ENCODE measurements at places on chromosomes 6 and 20.
A peak's percentile ranks its signal among the peaks of the same experiment; 100 is the strongest.

GRCh38 chr20:47351643-47352331 is 4.7 kb downstream of the ZMYND8 start:
- DNase-seq = peak; percentile 58

- DNase-seq = peak; percentile 63
Measured at GRCh38 chr20:21303872-21304586, 898 bp downstream of the XRN2 start.

DNA sequence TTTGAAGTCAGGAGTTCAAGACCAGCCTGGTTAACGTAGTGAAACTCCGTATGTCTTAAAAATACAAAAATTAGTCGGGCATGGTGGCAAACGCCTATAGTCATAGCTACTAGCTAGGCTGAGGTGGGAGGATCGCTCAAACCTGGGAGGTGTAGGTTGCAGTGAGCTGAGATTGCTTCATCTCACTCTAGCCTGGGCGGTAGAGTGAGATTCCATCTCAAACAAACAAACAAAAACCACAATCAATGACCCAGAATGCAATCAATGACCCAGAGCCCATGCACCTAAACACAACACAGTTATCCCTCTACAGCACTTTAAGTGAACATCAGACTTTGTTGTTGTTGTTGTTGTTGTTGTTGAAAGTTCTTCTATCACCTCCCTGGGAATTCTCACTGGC is 77.9 kb downstream of the MYB start:
- no peak for DNase-seq

GRCh38 chr6:114997813-114998292 is 655.0 kb upstream of the HS3ST5 start:
- DNase-seq = peak; percentile 5

DNA sequence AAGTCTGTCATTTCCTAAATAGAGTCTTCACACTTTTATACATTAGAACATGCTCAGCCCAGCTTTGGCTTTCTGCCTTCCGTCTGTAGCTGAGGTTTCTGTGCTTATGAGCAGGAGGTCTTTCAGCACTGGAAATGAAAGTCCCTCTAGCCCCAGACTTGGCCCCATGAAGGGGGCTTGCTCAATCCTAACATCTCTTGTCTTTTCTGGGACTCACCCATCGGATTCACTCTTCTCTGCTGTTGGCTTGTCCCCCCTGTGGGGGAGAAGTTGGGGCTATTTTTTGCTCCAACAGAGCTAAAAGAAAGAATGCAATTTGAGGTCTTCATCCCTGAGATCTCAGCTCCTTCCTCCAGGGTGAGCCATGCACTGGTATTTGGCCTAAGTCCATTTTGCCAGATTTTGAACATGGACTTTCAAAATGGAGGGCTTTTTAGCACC is 177.7 kb downstream of the MRPL14 start:
- no peak for DNase-seq

DNA sequence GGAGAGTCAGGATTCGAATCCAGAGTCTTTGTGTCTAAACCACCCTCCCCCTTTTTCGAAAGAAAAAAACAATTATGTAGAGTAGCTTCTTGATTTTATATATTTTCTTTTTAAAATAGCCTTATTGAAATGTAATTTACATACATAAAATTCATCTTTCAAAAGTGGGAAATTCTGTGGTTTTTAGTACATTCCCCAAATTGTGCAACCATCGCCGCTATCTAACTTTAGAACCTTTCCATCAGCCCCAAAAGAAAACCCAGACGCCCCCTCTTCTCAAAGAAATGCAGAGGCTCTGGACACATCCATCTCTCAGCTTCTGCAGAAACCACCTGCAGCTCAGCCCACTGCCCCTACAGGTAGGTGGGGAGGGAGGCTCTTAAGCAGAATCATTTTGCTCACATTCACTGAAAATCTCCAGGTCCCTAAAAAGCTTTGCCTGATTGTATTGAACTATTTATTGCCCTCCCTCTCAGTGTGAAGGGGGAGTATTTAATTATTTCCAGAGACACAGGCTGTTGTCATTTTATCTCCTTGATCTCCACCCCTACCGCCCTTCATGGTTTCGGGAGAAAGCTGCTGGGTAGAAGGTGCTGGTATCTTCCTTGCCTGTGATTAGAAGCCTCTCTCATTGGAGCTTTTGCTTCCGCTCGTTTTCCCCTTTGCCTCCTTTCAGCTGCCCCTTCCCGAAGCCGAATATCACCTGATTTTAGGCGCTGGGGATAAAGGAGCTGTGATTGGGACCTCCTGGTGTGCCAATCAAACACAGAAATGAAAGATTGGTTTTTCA is 68.7 kb upstream of the KCNG1 start:
- DNase-seq = no peak

- no peak for DNase-seq
Measured at GRCh38 chr6:50990750-50991446, 172.2 kb downstream of the TFAP2B start.

DNA sequence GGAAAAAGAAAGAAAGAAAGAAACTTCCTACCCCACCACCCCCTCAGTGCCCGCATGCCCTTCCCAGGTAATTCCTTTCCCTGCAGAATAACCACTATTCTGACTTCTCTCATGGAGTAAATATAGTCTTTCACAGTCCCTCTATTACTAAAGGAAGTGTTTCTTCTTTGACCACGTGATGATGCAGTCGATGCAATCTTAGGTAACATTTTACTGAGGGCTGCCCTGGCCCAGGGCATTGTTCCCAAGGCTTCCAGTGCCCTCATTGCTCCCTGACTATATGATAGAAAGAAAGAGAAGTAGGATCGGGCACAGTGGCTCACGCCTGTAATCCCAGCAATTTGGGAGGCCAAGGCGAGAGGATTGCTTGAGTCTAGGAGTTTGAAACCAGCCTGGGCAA is 29.1 kb downstream of the ARHGAP40 start:
- no peak for DNase-seq

DNA sequence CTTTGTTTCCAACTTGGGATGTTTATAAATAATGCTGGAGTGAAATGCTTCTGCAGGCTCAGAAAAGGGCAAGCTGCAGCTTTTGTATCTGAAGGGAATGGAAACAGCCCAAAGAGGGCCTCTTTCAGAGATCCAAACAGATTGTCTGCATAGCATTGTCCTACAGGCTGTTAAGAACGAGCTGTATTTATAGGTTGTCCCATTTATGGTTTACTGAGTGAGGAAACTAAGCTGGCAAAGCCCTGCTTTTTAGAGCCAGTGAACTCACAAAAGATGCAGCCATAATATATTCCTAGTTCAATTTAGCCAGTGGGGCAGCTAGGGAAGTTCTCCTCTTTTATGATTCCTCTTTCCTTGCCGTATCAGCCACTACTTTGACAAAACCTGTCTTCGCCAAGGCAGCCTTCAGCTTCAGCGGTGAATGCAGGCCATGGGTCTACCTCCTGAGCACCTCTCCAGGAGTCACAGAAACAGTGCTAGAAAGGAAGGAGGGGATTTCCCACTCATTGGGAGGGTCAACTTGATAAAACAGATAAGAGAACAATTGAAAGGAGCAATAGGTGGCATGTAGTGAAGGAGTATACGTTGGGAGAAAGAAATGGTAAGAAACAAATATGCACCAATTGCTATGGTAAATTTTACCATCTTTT is 15.0 kb downstream of the KIAA0319 start:
- no peak for DNase-seq

DNA sequence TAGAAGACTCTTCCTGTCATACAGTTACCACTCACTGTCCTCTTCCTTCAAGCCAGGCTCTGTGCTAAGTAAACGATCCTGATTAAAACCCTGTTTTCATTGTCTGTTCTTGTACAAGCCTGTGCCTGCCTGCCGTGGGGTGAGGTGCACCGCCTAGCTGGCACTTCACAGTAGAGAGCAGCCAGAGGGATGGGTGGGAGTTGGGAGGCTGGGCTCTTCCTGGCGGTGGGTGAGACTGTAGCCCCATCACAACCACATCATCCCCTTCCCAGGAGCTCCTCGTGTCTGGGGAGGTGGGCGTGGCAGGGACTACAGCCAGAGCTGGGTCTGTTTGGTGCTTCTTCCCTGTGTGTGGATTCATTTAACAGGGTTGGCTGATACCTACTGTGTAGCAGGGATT is 382.0 kb downstream of the TAF4 start:
- DNase-seq = no peak

- peak; percentile 50 for DNase-seq
Measured at GRCh38 chr6:112029045-112029822, 24.7 kb upstream of the CCN6 start.

Measured in muscle of leg (tissue), 16 donors.